GM10248 (cell line): ENCODE measurements at places on chromosomes 6 and 20.

GRCh38 chr6:47690214-47690613 is 8.2 kb upstream of the ADGRF4 start:
- DNase-seq = no peak

DNA sequence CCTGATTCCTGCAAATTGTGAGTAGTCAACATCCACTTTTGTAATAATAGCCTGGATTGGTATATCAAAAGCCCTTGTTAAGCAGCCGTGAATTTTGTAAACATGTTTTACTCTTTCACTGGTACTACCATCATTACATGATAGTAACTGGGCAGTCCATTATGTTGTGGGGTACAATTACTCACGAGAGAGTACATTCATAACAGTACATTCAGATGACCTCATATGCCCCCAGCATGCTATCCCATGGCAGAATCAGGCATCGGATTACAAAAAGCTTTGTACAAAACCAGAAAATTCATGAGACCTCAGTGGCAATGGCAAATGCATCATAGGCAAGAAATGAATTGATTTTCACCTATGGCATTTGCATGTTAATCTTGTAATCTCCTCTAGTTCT is 166.2 kb downstream of the EPM2A start:
- DNase-seq = no peak

GRCh38 chr6:117404548-117404947 is 21.2 kb downstream of the ROS1 start:
- no peak for DNase-seq

- DNase-seq = no peak
Measured at GRCh38 chr6:15914553-15914952, 214.3 kb upstream of the MYLIP start.

DNA sequence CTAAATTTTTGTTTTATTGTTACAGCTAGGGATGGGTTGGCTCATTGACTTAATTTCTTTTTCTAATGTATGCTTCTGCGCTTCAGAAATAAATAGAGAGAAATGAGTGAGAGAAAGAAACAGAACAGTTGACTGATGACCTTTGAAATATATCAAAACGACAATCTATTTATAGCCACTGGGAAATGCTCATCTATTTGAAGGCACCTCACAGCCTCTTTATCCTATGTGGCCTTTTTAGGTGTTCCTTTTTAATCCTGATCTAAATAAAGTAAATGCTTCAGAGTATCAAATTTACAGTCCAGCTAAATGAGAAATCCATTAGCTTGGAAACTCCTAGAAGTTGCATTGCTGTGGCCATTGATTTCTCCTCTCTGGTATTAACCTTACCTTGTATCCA is 943.5 kb upstream of the CITED2 start:
- no peak for DNase-seq

DNA sequence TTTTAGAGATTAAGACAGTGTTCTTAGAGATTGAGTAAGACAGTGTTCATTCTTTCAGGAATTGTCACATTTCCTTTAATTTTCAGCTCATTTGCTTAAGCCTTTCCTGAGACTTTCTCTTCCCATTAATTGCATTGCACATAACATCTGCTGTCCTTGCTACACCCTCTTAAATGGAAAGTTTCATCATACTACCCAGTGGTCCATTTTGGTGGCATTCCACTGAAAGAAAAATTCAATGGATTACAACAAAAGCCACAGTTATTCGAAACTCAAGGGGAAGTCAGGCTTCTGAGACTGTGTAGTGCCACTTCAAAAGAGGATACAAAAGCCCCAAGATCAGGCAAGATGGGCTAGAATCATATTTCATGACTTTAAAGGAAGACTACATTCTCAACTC is 64.0 kb downstream of the RSPO3 start:
- no peak for DNase-seq

DNA sequence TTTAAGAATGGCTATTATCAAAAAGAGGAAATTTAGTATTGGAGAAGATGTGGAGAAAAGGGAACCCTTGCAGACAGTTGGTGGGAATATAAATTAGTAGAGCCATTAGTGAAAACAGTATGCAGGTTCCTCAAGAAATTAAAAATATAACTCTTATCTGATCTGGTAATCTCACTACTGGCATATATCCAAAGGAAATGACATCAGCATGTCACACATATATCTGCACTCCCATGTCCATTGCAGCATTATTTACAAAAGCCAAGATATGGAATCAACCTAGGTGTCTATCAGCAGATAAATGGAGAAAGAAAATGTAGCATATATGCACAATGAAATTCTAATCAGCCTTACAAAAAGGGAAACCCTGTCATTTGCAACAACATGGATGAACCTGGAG is 2.6 kb downstream of the SIRPG start:
- no peak for DNase-seq

- DNase-seq = no peak
Measured at GRCh38 chr20:17024513-17025119, 202.2 kb upstream of the PCSK2 start.

DNA sequence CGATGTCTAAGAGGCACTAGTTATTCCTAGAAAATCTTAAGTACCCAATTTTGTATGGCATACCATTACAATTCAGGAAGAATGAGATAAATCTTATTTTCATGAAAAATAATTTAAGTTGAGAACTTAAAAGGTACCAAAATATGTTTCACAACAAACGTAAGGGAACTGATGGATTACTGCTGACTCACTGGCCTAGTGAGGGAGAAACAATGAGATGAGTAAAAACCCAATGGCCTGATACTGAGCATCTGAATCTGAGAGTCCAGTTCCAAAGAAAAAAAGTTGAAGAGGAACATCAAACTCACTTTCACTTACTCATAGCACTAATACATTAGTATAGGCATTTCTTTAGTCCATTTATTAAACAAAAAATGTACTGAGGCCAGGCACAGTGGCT is 56.0 kb downstream of the MDN1 start:
- no peak for DNase-seq

DNA sequence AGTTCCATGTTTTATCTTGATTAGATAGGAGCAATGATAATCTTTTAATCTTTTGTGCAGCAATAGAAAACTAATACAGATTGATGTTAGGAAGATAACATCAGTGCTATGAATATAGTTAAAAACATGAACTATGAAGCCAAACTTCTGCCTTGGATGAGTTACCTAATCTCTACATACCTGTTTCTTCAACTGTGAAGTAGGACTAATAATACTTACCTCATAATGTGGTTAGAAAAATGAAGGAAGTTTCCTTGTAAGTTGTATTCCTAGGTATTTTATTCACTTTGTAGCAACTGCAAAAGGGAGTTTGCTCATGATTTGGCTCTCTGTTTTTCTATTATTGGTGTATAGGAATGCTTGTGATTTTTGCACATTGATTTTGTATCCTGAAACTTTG is 111.9 kb downstream of the FRK start:
- no peak for DNase-seq
